ENCODE measurements at places on chromosomes 16 and 17. TPM values are rescaled to one million over a fixed set of nuclear protein-coding genes. Genes with fewer than 3 reads are reported as not detected.

Gene CDC27
- polyA plus RNA-seq, result 25.2 TPM

Gene DNASE1
- 428 TPM for polyA plus RNA-seq

Gene CORO6
- polyA plus RNA-seq, result 0.84 TPM

GRCh38 chr17:9956474-9957131 is 51.5 kb upstream of the RCVRN start:
- H3K4me3 ChIP-seq, result no peak overlapping the region
- H3K4me1 ChIP-seq, result no peaks in the 10 kb centered on the region
- H3K27me3 ChIP-seq, result no peaks in the 10 kb centered on the region
- no peaks in the 10 kb centered on the region for H3K36me3 ChIP-seq
- no peak overlapping the region for H3K27ac ChIP-seq
- DNase-seq, result no peak

DNA sequence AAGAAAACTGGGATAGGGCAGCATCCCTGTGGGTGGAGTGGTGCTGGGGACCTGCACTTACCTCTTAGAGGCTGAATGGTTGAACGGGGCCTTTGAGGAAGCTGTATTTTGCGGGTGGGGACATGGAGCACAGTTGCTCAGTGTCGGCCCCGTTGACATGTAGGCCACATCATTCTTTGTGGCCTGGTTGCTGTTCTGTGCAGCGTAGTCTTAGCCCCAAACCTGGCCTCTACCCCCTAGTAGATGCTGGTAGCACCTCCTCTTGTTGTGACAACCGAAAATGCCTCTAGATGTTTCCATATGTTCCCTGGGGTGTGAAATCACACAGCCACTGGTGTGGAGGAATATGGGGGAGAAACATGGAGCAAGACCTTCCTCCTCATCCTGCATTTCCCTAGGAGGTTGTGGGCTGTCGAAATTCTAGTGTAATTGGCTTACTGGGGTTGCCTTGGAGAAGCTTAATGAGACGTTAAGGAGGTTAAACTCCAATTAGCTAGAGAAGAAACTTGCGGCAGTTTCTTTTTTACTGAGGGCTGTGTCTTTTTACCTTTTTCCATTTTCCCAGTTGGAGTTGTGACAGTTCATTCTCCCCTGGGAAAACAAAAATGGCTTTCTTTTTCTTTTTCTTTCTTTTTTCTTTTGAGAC is 9.4 kb downstream of the ABCC1 start:
- H3K4me3 ChIP-seq, result no peak overlapping the region
- H3K27ac ChIP-seq, result peak overlapping the region; percentile 32

- no peaks in the 10 kb centered on the region for H3K4me1 ChIP-seq
- no peak overlapping the region for H3K27ac ChIP-seq
- H3K4me3 ChIP-seq, result no peak overlapping the region
- no peaks in the 10 kb centered on the region for H3K36me3 ChIP-seq
- no peak for DNase-seq
- no peaks in the 10 kb centered on the region for H3K27me3 ChIP-seq
Measured at GRCh38 chr16:73408311-73408710, 360.4 kb upstream of the ZFHX3 start.

DNA sequence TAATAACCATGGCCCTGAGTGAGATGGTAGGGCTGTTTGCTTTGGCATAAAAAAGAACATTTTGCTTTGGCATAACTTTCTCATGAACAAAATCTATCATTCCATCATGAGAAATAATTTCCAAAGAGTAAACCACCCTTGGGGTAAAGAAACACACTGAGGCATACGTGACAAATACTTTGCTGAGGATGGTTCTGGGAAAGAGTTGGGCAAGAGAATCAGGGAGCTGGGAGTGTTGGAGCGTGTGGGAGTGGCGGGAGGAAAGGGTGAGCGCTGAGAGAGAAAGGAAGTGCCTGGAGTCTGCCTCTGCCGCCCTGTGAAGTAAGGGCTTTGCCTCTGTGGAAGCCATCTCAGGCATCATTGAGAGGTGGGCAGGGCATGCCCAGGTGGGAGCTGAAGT is 60.2 kb upstream of the ARHGAP44 start:
- no peaks in the 10 kb centered on the region for H3K27me3 ChIP-seq
- H3K4me1 ChIP-seq, result no peaks in the 10 kb centered on the region
- H3K27ac ChIP-seq, result no peak overlapping the region
- H3K36me3 ChIP-seq, result no peaks in the 10 kb centered on the region

- DNase-seq, result no peak
- H3K36me3 ChIP-seq, result no peaks in the 10 kb centered on the region
- H3K27me3 ChIP-seq, result peaks cover 4% of the 10 kb centered on the region
- no peaks in the 10 kb centered on the region for H3K4me1 ChIP-seq
- no peak overlapping the region for H3K4me3 ChIP-seq
Measured at GRCh38 chr16:53545433-53545832, 42.4 kb upstream of the AKTIP start.

- no peak overlapping the region for H3K4me3 ChIP-seq
- H3K27ac ChIP-seq, result no peak overlapping the region
- H3K27me3 ChIP-seq, result no peaks in the 10 kb centered on the region
- peaks cover 26% of the 10 kb centered on the region for H3K4me1 ChIP-seq
- peak; percentile 28 for DNase-seq
Measured at GRCh38 chr16:27628241-27628942, 78.4 kb downstream of the KATNIP start.

DNA sequence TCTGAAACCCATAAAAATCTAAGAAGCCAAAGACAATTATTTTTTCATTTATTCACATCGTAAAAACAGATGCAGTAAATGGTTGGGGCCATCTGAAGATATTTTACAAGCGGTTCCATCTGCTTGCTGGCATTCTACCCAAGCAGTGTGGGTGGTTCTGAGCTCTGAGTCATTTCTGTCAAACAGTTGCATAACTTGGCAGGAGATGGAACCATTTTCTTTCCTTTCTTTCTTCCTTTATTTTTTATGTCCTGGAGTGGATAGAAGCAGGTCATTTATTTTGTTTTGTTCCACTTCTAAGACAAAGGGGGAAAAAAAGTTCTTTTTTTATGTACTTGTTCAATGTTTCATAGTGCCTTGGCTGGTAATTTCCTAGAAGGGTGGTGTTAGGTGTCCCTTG is 1151.9 kb upstream of the GOT2 start:
- H3K36me3 ChIP-seq, result no peaks in the 10 kb centered on the region
- H3K4me1 ChIP-seq, result no peaks in the 10 kb centered on the region
- DNase-seq, result no peak
- H3K27me3 ChIP-seq, result no peaks in the 10 kb centered on the region

DNA sequence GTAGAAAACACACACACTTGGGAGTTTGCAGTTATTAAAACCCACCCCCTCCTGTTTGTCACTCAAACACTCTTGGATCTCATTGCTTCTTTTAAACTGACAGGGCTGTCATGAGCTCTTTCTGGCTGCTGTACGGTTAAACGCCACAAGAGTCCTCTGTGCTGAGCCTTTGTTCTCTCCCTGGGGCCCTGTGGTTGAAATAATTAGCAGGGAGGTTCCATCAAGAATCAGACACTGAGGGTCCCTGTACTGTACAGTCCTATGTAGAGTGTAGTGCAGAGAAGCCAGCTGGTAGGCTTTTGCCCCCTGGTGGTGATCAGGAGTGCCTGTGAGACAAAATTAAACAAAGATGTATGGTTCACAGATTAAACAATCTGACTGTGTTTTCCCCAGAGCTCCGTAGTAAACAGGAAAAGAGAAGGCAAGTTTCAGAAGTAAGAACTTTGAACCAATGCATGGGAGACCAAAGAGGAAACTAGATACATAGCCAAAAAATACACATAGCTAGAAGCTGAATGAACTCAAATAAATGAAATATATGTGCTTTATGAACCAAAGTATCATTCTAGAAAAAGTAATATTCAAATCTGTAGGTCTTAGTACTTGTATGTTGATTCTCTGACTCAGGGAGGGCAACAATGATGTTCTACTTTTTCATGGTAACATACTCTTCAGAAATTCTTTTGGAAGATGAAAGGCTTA is 1.4 kb upstream of the SSH2 start:
- no peaks in the 10 kb centered on the region for H3K27me3 ChIP-seq
- H3K36me3 ChIP-seq, result no peaks in the 10 kb centered on the region
- DNase-seq, result peak; percentile 80
- H3K4me1 ChIP-seq, result peaks cover 2% of the 10 kb centered on the region
- no peak overlapping the region for H3K27ac ChIP-seq

DNA sequence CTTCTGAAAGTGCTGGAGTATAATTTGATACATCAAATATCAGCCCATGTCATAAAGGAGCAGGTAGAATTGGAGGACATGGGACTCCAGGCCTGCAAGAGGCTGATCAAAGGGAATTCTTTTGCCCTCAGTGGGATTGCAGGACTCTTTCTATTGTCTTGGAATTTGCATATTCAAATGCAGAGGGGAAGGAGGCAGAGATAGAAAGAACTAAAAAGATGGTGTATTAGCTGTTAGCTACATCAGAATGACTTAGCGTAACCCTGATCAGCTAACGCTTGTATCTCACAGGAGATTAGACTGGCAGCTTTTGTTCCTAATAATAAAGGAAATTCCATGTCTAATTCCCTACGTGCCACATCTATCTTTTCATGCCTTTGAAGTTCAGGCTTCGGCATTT is 1014.7 kb upstream of the RBFOX1 start:
- no peak overlapping the region for H3K27ac ChIP-seq
- no peaks in the 10 kb centered on the region for H3K27me3 ChIP-seq
- H3K4me1 ChIP-seq, result no peaks in the 10 kb centered on the region
- H3K4me3 ChIP-seq, result no peak overlapping the region
- no peak for DNase-seq
